ENCODE measurements at places on chromosomes 13 and 19. TPM values are rescaled to one million over a fixed set of nuclear protein-coding genes. Genes with fewer than 3 reads are reported as not detected.

Gene ZNF224
- 40.6 TPM for total RNA-seq

Gene PSG1
- total RNA-seq, result not detected

Gene PSG7
- not detected for total RNA-seq

Gene POLR1D
- total RNA-seq, result 153 TPM

GRCh38 chr19:55082020-55082851 is 6.6 kb downstream of the EPS8L1 start:
- DNase-seq, result no peak

DNA sequence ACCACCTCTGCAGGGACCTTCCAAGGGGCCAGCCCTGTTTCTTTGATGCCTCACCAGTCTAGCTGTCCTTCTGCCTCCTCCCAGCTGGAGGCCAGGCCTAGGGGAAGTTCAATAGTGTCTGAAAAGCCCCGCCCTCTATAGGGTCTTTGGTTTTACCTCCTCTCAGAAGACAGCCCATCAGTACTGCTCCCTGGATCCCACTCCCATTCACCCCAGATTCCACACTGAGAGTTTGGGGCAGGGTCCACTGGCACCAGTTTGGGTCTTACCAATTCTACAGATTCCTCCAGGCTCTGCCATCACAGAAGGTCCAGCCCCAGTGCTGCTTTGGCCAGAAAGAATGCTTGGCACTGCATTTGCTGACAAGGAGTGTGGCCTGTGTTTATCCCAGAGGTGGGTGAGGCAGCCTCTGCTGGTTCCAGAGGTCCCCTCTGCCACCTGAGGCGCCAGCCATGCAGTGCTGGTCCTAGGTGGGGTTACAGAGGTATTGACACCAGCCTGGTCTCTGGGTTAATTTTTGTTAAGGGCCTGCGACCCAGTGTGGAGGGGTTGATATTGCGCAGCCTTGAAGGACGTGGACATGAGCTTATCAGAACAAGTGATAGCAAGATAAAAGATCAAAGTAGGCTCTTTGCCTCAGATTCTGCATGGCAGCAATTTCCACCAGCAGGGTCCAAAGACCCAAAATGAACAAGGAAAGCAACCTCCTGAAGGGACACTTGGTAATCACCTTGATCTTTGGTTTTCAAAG is 41.4 kb upstream of the IGSF23 start:
- DNase-seq, result no peak

DNA sequence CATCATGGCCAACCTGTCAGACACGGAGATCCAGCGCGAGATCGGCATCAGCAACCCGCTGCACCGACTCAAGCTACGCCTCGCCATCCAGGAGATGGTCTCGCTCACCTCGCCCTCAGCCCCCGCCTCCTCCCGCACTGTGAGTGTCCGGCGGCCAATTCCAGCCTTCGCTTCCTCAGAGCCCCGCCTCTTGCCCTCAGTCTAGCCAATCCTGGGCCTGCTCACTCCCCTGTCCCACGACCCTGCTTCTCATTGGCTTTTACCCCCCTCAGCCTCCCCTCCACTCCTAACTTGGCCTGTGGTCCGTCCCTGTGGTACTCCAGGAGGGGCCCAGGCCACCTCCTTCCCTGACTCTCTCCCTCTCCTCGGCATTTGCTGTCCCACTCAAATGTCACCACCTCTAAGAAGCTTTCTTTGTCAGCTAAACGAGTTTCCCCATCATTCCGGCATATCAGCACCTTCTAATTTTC is 12.3 kb downstream of the HRC start:
- peak; percentile 79 for DNase-seq

DNA sequence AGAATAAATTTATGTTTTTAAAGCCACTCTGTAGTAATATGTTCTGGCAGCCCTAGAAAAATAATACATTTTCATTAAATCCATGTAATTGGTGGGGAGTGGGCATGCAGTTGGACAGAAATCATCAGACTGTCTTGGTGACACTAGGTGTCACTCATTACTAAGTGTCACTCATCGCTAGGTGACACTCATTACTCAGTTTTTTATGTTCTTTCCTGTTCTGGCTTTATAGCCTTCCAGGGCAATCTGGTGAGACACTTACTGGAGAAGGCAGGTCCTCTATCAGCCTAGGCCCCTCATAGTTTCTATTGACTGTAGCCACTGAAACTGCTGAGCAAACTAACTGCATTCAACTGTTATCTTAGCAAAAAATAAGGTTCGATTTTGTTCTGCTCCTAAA is 542.1 kb downstream of the SLITRK1 start:
- no peak for DNase-seq

- no peak for DNase-seq
Observed at GRCh38 chr19:739998-740715, 10.8 kb upstream of the MISP start.

Measured in progenitor cell of endocrine pancreas (in vitro differentiated cells).